Activated T-helper 1 cell treated with anti-CD3 and anti-CD28 coated beads, Interleukin-12 subunit alpha, Interleukin-12 subunit beta, Interleukin-2, Interleukin-4 antibody, amounts not matched to agents 30 ng/mL and 10 ng/mL and 1 ng/mL, durations not matched to agents 14 hours and 24 hours and 36 hours (primary cell): ENCODE measurements at places on chromosomes 2 and 18. TPM values are rescaled to one million over a fixed set of nuclear protein-coding genes. Genes with fewer than 3 reads are reported as not detected.

Gene ID2
- 301 and 306 TPM in 2 replicates for total RNA-seq

Gene CYP26B1
- total RNA-seq, result not detected in 2 replicates

Gene MROH2A
- total RNA-seq, result not detected in 2 replicates

Gene IHH
- total RNA-seq, result not detected in 2 replicates

Gene NT5C1B
- total RNA-seq, result not detected in 2 replicates

Gene CCBE1
- total RNA-seq, result 0.02 TPM in 1 of 2 replicates, not detected in the other

Gene OSR1
- total RNA-seq, result not detected in 2 replicates

Gene SERPINB5
- not detected in 2 replicates for total RNA-seq

Gene UPP2
- total RNA-seq, result not detected in 2 replicates

Gene HOXD3
- total RNA-seq, result not detected in 2 replicates

Gene MC5R
- total RNA-seq, result not detected in 2 replicates

DNA sequence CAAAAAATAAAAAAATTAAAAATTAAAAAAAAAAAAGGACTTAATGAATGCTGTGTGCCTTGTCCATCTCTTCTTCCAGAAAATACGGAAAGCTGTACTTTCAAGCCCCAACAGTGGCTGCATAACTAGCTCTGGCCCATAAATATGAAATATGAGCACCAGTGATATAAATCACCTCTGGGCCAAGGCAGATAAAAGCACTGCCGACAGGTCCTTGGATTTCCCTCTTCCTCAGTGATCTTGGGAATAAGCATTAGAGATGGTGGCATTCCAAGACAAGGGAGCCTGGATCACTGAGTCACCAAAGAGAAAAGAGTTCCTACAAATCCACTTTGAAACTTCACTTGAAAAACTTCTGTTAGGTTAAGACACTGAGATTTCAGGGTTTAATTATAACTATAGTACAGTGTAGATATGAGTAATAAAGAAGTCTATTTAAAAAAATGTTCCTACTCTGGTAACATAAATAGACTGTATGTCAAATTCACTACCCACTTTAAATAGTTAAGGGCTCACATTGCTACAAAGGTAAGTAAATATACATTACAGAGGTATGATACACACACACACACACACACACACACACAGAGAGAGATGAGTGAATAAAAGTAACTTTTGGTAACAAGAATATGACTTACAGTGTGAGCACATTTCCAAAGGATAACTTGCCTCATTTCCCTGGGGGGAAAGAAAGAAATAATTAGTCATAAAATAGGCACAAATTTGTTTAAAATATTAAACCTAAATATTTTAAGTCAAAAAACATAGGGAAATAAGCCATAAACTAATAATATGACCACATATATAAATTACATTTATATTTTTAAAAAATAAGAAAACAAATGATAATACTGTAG is 35.6 kb downstream of the PPP3R1 start:
- no peak for DNase-seq

- no peak for DNase-seq
Measured at GRCh38 chr2:158912112-158912511, 56.3 kb upstream of the TANC1 start.

DNA sequence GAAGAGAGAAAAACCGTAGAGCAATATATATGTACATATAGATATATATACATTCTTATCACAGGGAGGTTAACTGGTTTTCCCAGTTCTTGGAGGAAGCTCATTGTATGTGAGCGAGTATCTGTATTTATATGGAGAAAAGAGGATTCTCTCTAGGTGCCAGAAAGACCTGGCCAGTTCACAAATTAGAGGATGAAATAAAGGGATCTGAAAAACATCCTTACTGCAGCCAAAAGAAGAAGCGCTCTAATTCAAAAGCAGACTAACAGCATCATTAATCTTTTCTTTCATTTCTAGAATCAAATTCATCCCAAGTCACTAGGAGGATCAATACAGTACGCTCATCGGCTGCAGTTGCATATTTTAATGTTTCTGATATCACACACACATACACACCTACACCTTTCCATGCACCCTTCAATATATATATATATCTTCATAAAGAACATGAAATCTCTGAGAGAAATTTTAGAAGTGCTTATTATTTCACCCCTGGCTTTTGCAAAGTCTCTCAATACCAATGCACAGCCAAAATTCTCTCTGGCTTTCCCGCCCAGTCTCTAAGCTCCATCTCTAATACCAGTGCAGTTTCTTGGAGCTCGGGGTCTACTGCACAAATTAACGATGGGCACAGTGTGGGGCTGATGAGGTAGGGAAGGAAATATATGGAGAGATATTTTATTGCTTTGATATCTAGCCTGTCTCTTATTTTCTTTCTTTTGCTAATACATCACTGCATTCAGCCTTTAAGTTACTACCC is 731 bp downstream of the NRXN1 start:
- no peak for DNase-seq

GRCh38 chr2:82837588-82838304 is 1621.3 kb downstream of the SUCLG1 start:
- DNase-seq, result no peak

- no peak for DNase-seq
Measured at GRCh38 chr2:17373041-17373440, 145.2 kb downstream of the RAD51AP2 start.

DNA sequence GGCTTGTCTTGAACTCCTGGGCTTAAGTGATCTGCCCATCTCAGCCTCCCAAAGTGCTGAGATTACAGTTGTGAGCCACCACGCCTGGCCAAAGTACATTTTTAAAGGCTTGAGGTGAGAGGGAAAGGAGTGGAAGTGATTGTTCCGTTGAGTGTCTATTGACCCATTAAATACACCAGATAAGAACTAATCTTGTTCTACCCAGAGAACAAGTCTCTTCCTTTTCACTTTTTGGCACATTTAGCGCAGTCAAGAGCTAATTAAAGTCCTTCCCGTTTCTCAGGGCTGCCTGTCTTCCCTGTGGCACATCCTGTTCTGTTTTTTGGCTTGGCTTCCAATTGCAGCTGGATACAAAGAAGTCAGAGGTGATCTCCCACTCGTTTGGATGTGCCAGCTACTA is 172.3 kb downstream of the ALPK2 start:
- DNase-seq, result no peak

DNA sequence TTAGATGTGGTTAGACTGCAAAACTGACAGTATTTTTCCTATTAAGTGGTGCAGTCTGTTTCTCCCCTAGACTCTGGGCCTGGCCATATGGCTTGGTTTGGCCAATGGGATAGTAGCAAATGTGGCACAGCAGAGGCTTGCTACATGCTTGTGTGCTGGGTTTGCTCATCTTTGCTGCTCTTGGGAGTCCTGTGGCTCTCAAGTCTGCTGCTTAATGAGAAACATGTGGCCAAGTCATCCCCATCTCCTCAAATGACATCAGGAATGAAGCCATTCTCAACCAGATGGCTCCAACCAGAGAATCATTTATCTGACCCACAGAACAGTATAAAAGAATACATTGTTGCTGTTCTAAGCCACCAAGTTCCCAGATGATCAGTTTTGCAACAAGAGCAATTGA is 57.1 kb upstream of the PAX3 start:
- no peak for DNase-seq

DNA sequence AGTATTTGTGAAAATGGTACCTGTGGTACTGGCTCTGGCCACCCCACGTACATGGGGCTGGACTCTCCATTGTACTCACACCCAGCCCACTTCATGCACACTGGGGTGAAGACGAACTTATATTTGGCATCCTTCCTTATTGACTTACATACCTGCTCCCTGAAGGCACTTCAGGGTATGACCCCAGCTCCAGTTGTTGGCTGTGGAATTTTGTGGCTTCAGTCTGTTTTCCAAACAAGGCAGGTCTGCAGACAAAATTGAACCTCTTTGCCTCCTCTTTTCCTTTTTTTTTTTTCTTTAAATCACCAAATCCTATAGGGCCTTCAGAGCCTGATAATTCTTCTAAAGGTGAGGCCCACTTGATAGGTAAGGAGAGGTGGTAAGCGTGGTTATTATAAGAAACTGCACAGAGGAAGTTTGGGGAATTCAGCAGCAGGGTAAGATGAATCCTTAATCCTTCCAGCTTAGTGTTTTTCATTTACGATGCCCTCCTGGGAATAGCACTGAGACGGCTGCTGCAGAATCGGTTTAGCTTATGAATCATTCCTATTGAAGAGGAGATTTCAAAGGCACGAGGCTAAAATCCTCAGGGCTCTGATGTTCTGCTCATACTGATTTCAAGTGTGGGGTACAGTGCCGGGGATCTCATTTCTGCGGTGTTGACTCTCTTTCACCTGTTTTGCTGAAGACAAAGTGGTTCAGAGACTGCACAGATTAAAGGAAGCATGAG is 55.2 kb downstream of the KIF5C start:
- no peak for DNase-seq

DNA sequence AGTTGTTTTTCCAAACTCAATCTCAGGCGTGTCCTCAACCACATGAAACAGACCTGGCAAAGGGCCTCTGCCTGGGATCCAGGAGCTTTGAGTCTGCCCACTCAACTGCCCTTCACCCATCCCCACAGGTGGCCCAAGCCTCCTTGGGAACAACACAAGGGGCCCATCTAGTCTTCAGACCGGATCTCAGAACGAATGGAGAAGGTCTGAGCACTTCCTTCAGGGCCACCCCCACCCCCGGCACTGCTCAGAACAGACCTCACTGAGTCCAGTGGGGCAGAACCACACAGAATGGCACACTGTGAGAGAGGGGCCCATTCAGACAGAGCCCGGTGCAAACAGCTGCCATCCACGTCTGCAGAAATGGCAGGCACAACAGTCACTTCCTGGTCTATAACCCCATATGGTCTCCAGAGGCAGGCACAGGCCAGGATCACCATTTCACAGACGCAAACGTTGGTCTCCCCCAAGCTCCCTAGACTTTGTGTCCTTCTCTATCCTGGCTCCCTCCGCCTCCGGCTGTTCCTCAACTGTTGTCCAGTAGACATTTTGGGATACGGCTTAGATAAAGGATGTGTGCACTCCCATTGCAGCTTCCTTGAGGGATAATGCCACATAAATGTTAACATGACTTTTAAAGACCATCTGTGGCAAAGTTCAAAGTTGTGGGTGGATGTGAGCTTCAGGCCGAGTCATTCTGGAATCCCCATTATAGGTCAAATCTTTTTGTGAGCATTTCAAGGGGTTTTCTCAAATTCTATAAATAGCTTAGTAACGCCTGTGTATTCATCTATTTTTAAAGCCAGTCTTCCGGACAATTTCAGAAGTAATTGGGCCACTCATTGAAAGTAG is 149.7 kb downstream of the SMAD7 start:
- no peak for DNase-seq

DNA sequence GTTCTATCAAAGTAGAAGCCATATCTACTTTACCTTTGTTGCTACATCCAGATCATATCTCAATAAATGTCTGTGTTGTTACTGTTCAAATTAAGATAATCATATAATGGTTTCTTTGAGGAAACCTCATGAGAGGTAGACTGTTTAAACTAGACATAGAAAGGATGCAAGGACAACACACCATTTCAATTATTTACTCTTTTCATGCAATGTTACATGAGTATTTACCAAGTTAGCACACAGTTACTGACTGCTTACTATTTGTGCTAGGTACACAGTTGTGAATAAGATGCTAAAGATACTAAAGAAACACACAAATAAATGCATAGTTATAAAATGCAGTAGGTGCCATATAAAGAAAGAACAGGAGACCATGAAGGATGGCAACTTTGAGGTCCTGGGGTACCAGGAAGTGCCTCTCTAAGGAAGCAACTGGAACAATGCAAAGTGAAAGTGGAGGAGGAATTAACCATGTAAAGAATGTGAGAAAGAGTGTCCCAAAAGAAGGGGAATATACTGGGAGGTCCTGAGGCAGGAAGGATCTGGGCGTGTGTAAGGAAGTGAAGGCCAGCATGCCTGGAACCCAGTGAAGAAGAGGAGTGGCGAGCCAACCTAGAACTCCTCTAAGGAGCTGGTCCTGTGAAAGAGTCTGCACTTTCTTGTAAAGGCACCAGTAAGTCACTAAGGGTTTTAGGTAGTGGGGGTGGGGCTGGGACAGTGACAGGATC is 39.4 kb downstream of the RBMS1 start:
- no peak for DNase-seq

DNA sequence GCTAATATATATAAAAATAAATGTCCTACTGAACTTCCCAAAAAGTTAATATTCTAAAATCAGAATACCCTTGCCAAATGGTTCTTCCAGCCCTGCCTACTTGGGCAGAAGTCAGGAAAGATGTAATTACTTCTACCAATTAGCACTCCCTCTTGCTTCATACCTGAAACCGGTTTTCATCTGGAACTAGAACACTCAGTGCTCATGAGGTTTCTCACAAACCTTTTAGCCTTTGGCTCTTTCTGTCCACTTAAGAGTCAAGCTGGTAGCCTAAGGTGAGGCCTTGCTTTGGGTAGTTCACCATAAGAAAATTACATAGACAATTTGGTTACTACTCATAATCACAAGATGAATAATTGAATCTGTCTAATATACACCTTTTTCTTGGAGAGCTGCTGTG is 4.1 kb downstream of the DSG3 start:
- no peak for DNase-seq

DNA sequence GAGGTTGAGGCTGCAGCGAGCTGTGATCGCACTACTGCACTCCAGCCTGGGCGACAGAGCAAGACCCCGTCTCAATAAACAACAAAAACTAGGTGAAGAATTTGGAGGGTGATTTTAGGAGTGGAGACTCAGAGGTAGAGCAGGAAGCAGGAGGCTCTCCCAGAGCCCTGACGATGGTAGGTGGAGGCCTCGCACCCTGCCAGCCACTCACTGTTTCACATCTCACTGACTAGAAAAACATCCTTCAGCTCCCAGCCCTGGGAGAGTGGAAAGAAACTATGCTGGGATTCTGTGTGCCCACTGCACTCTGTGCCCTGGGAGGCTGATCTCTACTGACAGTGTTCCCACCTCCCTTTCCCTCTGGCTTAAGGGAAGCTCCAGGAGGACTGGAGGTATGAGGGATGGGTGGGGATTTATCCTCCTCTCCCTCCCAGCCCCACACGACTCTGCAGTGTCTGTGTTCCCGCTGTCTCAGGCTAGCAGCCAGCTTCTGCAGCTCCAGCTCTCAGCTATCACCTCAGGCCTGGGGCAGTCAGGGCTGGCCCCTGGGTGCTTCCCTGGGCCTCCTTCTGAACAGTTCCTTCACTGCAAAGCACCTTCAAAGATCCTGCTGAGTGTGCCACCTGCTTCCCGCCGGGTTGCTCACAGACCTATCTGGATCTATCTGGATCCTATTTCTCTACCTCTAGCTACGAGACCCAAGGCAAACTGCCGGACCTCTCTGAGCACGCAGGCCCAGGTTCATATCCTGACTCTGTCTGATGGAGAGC is 9.6 kb downstream of the CIB4 start:
- no peak for DNase-seq

- no peak for DNase-seq
Measured at GRCh38 chr18:45771587-45772480, 47.9 kb downstream of the SLC14A1 start.

- no peak for DNase-seq
Measured at GRCh38 chr2:215272918-215273317, 38.9 kb upstream of the ATIC start.

- DNase-seq, result no peak
Measured at GRCh38 chr2:211665299-211665698, 873.3 kb downstream of the ERBB4 start.

DNA sequence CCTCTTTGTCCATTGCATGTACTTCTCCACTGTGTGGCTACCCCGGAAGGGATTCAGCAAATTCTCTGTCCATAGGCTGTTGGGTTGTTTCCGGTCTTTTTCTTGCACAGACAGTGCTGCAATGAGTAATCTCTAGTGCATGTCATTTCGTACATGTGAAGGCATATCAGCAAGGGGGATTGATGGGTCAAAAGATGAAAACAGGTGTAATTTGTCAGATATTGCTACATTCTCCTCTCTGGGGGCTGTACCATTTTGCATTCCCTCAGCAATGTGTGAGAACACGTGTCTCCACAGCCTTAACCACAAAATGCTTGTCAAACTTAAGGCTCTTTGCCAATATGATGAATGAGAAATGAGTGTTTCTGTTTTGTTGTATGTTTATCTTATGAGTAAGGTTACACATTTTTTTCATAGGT is 60.5 kb downstream of the KLHL29 start:
- no peak for DNase-seq
